Camera-type eye (tissue), 1 donor: ENCODE measurements at places on chromosomes 2 and 18. TPM values are rescaled to one million over a fixed set of nuclear protein-coding genes. Genes with fewer than 3 reads are reported as not detected.

AQP12B gene
- total RNA-seq = not detected

TANC1 gene
- total RNA-seq = 67.7 TPM

CLASP1 gene
- total RNA-seq = 201 TPM

CHRNG gene
- 2.0 TPM for total RNA-seq

EN1 gene
- 0.16 TPM for total RNA-seq

GREB1L gene
- total RNA-seq = 14.9 TPM

CAPN14 gene
- total RNA-seq = 0.60 TPM

ARHGEF4 gene
- 57.8 TPM for total RNA-seq

ALLC gene
- total RNA-seq = 0.77 TPM

OLA1 gene
- total RNA-seq = 68.4 TPM

POTEJ gene
- 0.71 TPM for total RNA-seq

CNTNAP5 gene
- total RNA-seq = 16.3 TPM

CKAP2L gene
- total RNA-seq = 8.0 TPM
